ENCODE measurements at places on chromosomes 7 and 10.

- no peak for DNase-seq
These were observed 124.0 kb downstream of the TRRAP start for GRCh38 chr7:99002148-99002826.

GRCh38 chr7:97513326-97513725, 218.6 kb upstream of the TAC1 start:
- DNase-seq = peak; percentile 88

GRCh38 chr7:4189131-4189570, 492.9 kb upstream of the FOXK1 start:
- no peak for DNase-seq

GRCh38 chr7:30678805-30679204, 3.5 kb downstream of the CRHR2 start:
- no peak for DNase-seq

- no peak for DNase-seq
These were observed 276.1 kb downstream of the DNAJB6 start for GRCh38 chr7:157612664-157613561.

All from MV-4-11 (cell line).